Caudate nucleus (tissue), 63 donors: ENCODE measurements at places on chromosomes 3 and 15.
A peak's percentile ranks its signal among the peaks of the same experiment; 100 is the strongest.

DNA sequence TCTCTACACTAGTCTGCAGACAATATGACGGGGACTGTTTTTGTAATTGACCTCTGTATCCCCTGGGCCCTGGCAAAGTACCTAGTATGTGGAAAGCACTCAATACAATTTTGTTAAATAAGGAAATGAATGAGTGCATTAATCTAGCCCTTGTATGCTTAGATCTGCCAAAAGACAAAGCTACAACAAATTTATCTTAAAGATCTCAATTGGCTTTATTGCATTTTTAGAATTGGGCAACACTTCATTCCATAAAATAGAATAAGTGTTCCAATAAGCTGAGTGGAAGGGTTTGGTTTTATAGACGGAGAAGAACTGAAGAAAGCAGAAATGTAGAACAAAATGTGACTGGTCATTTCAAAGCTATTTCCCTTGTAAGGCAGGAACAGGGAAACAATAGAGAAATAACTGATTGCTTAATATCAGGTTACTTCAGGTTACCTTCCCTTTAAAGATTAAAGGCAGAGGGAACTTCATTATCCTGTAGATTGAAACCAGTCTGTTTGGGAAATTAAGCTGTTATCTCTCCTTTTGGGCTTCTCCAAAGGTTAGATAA is 108.3 kb upstream of the MME start:
- no peak for DNase-seq

GRCh38 chr3:33096093-33096868 is 665 bp downstream of the GLB1 start:
- DNase-seq = peak; percentile 59

- DNase-seq = no peak
Observed at GRCh38 chr3:107369791-107370190, 7.4 kb upstream of the CCDC54 start.

- DNase-seq = no peak
Observed at GRCh38 chr15:99673111-99673510, 60.1 kb downstream of the LYSMD4 start.

DNA sequence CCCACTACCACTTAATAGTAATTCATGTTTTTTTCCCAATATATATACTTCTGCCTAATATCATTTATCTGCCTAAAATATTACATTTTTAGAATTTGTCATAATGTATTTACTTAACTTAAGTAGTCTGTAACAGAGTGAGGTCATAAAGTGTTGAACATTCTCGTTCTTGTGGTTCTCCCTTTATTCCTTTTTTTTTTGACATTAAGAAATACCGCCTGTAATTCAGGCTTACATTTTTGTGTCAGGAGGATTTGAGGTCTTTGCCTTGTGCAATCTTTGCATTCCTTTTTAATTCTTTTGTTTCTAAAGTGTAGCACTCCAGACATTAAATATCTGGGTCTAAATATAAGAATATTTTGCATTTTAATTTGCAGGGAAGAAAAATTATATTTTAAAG is 315.4 kb downstream of the PTPRG start:
- no peak for DNase-seq

DNA sequence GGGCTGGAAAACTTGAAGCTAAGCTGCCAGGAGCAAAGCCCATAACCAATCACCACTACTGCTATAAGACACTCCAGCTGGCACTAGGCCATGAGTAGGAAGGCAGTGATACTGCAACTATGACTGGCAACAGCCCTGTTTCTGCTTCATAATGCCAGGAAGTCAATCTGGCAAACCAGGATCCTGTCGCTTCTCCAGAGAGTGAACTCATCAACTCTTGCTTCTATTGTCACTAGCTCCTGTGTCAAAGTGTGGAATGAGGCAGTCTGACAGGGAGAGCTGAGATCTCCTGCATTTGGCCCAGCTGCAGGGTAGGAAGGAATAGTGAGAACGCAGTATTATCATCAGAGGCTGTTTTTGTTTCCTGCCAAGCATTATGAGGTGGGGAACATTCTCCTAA is 105.3 kb downstream of the CTNNB1 start:
- DNase-seq = no peak

GRCh38 chr15:100032358-100033085 is 299.3 kb upstream of the LYSMD4 start:
- DNase-seq = no peak

GRCh38 chr3:40584625-40585189 is 59.9 kb downstream of the ZNF621 start:
- DNase-seq = peak; percentile 59

DNA sequence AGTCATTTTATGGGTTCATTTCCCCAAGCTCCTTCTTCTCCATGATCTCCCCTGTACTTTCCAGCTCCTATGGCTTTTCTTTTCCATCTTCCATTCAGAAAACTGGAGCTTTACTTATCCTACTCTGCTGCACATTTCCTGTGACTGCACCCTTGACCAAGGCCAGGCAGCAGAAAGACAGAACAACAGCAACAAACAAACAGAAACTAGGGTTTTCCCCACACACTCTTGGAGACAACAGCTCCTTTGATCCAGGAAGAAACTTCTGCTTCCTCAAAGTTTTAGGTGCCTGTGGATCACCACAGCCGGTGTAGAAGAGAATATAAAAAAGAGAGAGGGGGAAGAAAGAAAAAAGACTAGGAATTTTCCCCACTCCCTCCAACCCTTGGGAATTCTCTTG is 342.3 kb upstream of the CFAP20DC start:
- DNase-seq = no peak

GRCh38 chr3:171206283-171206682 is 179.8 kb upstream of the SLC2A2 start:
- no peak for DNase-seq

- no peak for DNase-seq
Observed at GRCh38 chr15:90205886-90206285, 4.8 kb downstream of the SEMA4B start.

GRCh38 chr3:54954022-54954421 is 26.2 kb upstream of the LRTM1 start:
- no peak for DNase-seq

DNA sequence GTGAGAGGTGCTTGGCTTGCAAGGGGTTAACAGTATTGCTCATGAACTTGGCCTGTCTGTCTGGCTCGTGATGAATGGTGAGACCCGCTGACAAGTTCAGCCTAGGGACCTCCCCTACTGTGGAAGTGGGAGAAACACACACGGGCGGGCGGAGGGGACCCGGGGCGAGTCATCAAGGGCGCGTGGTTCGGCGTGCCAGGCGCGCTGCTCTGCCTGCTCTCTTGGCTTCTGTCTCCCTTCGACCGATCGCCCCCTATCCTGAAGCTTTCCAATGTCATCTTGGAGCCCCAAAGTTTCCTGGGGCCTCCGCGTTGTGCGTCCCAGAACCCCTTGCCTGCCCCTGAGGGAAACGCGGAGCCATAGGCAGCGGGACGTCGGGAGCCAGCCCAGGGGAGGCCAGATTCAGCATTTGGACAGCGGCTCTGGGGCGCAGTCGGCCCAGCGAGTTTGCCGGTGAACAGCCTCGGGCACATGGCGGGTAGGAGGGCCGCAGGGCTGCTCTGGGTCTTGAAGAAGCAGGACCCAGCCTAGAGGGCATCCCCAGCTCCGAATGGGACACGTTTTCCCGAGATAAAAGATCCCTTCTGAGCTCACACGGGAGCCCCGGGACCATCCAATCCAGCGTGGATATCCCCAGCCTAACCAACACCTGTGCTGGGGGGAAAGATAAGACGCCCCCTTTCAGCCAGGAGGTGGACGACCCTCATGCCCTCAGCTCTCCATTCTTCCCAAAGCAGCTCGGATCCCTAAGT is 27.0 kb upstream of the POLG start:
- peak; percentile 74 for DNase-seq

GRCh38 chr15:73782344-73782959 is 29.3 kb upstream of the INSYN1 start:
- DNase-seq = no peak

DNA sequence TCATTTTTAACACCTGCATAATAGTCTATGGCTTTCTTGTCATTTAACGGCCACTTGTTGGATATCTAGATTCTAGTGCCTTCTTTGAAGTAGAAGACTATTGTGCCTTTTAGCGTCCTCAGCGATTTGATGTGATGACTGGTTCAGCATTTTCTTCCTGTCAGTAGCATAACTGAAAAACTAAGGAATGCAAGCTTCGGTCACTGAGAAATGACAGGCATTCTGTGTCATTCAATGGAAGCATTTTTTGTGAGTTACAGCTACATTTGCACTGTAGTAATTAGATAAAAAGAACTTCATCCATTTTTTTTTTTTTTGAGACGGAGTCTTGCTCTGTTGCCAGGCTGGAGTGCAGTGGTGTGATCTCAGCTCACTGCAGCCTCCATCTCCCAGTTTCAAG is 10.3 kb downstream of the NEK11 start:
- DNase-seq = no peak

DNA sequence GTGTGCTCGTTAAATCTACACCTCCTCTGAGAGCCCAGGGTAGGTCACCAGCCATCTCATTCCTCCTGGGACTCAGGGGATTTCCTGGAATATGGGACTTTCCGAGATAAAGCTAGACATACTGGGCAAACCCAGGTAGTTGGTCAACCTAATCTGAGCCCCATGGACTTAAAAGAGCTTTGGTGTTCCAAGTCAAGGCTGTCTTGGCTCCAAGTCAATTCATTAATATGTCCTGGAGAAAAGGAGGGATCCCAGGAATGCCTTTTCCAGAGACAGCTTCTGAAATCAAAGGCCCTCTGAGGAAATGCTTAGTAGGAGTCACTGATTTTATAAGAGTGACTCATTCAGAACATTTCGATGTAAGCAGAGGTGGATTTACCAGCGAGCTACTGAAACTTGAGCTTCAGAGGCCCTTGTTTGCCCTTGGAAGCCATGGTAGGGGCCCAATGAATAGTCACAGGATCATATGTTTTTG is 137.3 kb upstream of the UBE2E1 start:
- DNase-seq = no peak

DNA sequence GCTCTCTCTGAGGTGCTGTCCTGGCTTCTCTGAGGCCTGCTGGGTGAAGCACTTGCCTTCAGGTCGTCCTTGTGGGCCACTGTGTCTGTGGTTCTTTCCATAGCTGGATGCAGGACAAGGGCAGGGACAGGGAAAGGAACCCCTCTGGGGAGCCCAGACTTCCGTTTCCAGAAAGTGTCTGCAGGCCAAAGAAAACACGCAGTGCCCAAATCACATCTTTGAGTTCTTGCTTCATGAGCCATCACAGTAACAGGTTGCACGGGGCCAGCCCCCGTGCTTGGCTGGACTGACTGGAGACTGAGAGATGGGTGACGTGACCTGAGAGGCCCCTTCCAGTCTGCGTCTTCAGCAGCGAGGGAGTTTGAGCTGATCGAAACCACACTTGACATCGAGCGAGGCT is 115.8 kb downstream of the GABRG3 start:
- no peak for DNase-seq

GRCh38 chr15:73398861-73399260 is 30.1 kb upstream of the HCN4 start:
- DNase-seq = no peak

GRCh38 chr3:194624956-194625355 is 8.3 kb downstream of the TMEM44 start:
- no peak for DNase-seq

- DNase-seq = no peak
Observed at GRCh38 chr15:80679167-80679803, 15.8 kb upstream of the ABHD17C start.

DNA sequence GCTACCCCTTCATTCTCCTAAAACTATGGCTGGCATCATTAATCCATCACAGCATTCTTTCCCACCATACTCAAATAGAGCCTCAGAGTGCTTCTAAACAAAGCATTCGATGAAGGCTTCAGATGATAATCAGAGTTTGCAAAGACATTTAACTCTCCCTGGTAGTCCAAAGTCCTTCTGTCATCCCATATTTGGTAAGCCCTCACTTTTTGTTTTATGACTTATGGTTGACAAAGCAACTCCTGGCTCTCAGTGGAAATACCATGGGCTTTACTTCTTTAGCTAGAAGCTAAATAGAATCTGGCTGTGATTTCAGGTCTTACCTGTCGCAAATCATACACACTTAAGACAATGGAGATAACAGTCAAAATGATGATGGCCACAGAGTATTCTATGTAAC is 27.8 kb downstream of the ATP13A5 start:
- no peak for DNase-seq

GRCh38 chr15:22786868-22787698 is 639 bp downstream of the NIPA1 start:
- peak; percentile 42 for DNase-seq

- no peak for DNase-seq
Observed at GRCh38 chr3:84724877-84725276, 233.9 kb upstream of the CADM2 start.

DNA sequence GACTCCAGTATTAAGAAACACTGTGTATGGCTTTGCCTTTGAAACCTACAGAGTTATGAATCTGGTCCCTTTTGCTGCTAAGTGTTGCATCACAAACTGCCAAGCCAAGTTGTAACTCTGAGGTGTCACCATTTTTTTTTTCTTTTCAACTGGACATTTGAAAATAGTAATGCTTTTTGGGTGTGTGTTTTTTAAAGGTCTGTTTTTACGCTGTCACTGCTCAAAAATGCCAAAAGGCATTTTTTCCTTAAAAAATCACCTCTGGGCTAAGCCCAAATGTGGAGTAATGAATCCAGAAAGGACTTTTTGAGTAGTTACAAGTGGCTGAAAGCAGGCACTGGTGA is 9.5 kb downstream of the SMAD3 start:
- DNase-seq = no peak

DNA sequence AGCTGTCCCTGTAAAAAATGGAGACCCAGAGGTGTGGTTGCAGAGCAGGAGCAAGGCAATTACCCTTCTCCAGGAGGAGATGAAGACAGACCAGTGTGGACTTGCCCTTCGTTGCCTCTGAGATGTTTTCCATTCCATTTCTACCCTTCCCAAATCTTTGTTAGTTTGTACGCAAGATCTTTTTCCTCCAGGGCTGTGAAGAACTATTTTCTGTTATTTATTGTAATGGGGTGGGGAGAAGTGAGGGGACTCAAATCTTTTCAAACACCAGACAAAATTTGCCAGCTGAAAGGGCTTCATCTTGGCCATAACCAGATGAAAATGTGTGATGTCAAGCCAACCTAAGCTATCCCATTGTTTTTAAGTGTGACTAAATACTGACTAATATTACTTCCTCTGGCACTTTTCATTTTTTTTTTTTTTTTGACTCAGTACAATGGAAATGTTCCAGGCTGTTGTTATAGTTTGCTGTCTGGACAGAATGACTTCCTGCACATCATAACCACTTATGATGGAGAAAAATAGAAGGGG is 271.3 kb upstream of the TPRG1 start:
- DNase-seq = no peak

- no peak for DNase-seq
Observed at GRCh38 chr15:84731774-84732173, 15.8 kb upstream of the SEC11A start.

GRCh38 chr3:113802795-113803455 is 35.7 kb upstream of the GRAMD1C start:
- no peak for DNase-seq
